ENCODE measurements at places on chromosomes 6 and 20.

DNA sequence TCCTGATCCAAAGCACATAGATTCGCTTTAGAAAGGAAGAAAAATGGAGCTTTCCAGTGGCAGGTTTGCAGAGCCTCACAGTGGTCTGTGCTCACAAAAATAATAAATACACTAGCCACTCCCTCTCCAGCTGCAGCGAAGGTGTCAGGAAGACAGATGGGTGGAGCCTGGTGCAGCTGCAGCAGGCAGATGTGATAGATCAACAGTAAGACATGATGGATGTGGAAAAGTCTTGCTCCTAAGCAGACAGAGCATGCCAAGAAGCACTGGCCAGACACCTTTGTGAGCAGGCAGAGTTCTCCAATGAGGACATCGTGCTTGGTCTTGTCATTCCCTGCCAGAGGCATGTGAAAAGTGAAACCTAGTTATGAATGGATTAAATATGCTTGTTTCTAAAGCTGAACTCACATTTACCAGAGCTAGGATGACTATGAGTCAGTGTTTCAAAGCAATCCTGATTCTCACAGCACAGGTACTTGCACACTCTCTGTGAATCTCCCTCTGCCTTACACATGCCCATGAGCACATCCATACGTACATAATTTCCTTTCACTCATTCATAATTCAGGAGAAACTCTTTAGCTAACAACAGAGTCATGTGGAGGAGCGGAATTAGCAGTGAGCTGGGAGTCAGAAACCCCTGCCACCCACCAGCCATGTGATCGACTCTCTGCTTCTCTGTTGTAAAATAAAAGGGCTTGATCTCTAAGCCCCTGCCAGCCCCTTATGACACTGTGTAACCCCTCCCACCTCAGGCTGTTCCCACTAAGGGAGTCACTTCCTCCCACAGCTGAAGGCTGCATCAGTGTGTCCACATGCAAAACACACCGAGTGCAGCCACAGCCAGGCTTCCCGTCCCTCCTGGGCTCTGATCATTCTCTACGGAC lies 111.2 kb downstream of the SCML4 start:
- peak overlapping the region; percentile 16 for H3K27ac ChIP-seq
- peaks cover 30% of the 10 kb centered on the region for H3K4me1 ChIP-seq
- no peaks in the 10 kb centered on the region for H3K27me3 ChIP-seq
- no peak for DNase-seq

- no peak for DNase-seq
- no peak overlapping the region for H3K4me3 ChIP-seq
Measured at GRCh38 chr20:34316196-34316814, 13.2 kb upstream of the AHCY start.

DNA sequence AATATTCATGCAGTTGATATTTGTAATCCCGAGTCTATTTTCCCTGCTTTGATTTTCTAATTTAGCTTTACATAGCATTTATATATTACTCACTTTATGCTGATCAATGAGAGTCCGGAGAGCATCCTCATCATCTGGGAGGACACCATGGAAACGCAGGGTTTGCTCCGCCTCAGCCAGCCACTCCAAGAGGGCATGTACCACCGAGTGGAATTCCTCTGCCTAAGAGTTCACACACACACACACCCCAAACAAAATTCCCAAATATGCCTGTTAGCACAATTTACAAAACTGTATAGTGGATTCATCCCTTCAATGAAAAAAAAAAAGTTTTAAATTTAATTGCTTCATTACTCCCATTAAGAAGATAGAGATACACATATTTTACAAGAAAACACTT lies 160.7 kb downstream of the DST start:
- H3K4me3 ChIP-seq, result no peak overlapping the region
- peaks cover 15% of the 10 kb centered on the region for H3K36me3 ChIP-seq
- H3K27me3 ChIP-seq, result no peaks in the 10 kb centered on the region
- no peak for DNase-seq
- H3K27ac ChIP-seq, result no peak overlapping the region

DNA sequence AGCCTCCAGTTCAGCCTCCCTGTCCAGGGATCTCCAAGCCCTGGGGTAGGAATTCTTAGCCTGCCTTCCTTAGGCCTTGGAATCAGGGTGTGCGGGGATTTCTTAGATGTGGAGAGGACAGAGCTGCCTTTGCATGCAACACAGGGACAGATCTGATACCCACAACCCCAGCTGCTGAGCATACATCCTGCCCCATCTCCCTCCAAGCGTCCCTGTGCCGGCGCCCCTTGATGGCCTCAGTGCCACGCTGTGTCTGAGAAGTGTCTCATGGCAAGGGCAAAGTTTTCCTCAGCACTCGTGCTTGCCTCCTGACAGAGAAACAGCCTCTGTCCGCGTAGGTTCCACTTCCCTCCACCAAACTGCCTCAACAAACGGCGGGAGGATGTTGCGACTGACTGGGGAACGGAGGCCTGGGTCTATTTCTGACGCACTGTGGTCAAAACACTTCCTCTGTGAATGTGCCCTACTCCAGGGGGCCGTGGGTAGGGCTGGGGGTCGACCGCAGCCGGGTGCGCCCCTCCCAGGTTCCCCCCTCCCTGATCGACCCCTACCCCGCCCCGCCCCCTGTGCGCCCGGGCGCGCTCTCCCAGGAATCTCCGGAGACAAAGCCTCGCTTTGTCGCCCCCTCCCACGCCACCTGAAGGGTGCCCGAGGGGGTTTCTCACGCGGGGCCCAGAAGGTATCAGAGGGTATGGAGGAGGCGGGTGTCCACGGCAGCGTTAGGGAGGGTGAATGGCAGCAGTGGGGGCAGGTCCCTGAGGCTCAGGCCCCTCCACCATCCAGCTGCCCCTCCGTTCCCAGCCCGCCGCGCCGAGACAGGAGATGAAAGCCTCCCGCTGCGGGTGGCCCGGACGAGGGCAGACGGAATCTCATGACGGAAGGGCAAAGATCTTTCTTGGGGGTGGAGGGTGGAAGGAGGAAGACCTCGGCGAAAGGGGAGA lies 806 bp downstream of the MICAL1 start:
- no peaks in the 10 kb centered on the region for H3K27me3 ChIP-seq
- peak overlapping the region; percentile 70 for H3K4me3 ChIP-seq
- DNase-seq, result peak; percentile 31
- peak overlapping the region; percentile 91 for H3K27ac ChIP-seq

DNA sequence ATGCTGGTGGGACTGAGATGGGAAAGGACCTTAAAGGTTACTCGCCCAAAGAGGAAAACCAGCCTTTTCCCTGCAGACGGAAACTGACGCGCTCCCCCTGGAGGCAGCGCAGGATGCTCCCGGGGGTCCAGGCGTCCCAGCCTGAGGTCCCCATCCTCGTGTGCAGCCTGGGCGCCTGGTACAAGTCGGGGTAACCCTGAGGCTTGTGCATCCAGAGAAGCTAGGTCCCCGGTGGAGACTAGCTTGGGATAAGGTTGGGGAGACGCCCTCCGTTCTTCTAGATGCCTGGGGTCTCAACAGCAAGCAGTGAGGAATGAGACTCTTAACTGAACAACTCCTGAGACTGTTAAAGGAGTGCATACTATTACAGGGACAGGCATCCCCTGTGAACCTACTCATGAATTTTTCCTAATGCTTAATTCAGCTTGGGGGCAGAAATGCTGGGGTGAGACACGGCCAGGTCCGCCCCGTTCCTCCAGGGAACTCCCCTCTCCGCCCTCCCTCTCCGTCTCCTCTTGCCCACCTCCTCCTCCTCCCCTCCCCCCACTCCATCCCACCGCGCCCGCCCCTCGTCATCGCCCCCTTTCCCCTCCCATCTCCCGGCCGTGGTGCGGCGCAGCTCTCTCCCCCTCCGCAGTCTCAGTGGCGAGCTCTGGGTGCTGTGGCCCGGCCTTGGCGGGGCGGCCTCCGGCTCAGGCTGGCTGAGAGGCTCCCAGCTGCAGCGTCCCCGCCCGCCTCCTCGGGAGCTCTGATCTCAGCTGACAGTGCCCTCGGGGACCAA lies at the start of gene PRSS35:
TSS of gene PRSS35 (plus strand) at position 634 of the 781 bp plus-strand sequence. CDS start 10,908 bp downstream, outside the sequence.
- no peaks in the 10 kb centered on the region for H3K36me3 ChIP-seq
- H3K4me3 ChIP-seq, result peak within 1 kb of the TSS; percentile 66
- no peaks in the 10 kb centered on the region for H3K4me1 ChIP-seq
- no peak for DNase-seq
